ENCODE measurements at places on chromosomes 7 and 10.

DNA sequence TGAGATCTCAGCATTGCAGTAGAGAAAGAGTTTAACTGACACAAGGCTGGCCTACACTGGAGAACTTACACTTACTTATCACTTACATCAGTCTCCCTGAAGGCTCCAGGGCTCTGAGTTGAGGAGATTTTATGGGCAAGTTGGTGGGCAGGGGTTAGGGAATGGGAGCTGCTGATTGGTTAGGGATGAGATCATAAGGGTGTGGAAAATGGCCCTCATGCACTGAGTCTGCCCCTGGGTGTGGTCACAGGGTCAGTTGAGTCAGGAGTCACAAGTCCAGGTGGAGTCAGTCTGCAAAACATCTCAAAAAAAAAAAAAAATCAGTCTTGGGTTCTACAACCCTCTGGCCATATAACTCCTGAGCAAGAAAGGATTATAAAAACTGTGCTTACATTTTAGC, 60.5 kb downstream of the PPP1R17 start:
- no peak for DNase-seq

DNA sequence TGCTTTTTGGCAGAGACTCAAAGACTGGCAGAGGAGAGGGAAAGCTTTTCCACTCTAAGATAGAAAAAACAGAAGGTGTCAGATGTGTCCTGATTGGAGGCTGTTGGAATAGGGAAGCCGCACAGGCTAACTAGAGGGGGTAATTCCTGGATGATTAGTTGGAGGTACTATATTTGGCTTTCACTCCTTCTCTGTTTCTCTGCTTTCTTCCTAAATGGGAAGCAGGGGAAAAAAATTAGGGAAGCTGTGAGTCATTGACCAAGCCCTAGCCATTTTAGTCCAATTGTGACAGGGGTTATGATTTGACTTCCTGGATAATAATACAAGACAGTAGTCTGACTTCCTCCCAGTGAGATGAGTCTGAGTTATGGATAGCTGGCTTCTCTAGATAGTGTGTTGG, 475.2 kb upstream of the CELF2 start:
- DNase-seq = no peak

- DNase-seq = no peak
Measured at GRCh38 chr10:100551738-100552137, 16.0 kb downstream of the HIF1AN start.

GRCh38 chr10:97928897-97929296, 79.3 kb downstream of the GOLGA7B start:
- no peak for DNase-seq

- peak; percentile 74 for DNase-seq
Measured at GRCh38 chr7:32892521-32893206, 1.1 kb upstream of the KBTBD2 start.

DNA sequence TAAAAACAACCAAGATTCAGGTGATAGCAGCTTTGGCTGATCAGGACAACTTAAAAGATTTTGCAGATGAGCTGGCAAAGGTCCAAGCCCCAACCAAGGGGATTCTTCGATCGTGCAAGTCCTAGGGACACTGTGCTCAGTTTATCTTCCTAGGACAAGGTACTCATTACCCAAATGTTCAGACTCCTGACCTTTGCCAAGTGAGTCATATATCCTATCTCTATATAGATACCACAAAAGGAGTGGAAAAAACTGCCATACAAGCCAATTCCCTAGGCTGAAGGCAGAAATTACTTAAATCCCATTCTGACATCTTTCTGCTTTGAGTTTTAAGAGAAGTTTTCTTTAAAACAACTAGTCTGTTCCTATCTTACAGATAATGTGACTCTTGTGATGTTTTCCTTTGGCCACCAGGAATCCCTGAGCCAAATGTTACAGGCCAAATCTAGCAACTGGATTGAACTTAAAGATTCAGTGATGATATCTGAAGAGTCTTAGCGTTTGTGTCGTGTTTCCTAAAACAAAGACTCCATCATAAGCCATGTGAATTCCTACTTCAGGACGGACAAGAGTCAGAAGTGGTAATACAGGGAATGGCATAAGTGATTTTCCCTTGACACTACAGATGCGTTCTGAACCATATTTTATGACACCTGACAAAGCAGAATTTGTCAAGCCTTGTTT, 142.6 kb upstream of the ASAH2 start:
- no peak for DNase-seq

DNA sequence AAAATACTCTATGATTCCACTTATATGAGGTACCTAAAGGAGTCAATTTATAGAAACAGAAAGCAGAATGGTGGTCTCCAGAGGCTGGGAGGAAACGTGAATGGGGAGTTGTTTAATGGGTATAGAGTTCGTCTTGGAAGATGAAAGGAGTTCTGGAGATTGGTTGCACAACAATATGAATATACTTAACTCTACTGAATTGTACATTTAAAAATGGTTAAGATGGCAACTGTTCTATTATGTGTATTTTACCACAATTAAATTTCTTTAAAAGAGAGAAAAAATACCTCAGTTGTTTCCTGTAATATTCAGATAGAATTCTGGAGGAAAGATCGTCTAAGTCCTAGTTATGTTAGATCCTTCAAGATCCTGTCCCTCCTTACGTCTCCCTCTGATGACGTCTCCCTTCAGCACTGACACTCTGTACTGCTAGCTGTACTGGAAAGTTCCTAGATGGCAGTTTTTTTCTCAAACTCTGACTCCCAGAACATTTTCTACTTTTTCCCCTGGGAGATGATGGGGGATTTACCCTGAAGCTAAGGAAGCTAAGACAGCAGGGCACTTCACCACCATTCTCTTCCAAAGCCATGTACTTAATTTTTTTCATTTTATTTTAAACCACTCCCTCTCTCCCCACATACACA, 53.2 kb upstream of the CAV2 start:
- no peak for DNase-seq

GRCh38 chr7:43943417-43944187, 17.4 kb downstream of the UBE2D4 start:
- no peak for DNase-seq

DNA sequence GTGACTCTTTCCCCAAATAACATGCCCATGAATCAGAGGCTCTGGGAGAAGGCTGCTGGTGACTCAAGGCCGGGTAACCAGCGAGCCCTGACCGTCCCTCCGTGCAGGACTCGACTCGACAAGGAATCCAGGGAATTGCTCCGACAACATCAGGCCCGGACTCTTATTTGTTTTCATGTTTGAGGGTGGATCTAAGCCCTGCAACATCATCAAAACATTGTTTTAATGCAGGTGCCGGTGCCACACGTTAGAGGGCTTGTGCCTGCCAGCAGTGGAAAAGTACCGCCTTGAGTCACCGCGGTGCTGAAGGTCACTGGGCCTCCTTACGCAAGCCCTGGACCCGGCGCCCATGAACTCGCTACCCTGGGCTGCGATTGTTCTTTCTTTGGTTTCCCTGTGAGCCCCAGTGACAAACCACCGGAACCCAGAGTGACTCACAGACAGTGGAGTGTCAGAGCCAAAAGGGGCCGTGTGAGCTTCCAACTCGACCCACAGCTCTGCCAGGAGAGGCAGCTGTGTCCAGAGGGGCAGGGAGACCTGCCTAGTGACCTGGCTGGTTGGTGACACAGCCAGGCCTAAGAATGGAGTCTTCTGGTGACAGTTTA, 139.4 kb upstream of the SHH start:
- DNase-seq = no peak

- DNase-seq = no peak
Measured at GRCh38 chr7:10284001-10284400, 689.7 kb upstream of the PHF14 start.

- DNase-seq = no peak
Measured at GRCh38 chr10:127908106-127908958, 1.4 kb downstream of the PTPRE start.

DNA sequence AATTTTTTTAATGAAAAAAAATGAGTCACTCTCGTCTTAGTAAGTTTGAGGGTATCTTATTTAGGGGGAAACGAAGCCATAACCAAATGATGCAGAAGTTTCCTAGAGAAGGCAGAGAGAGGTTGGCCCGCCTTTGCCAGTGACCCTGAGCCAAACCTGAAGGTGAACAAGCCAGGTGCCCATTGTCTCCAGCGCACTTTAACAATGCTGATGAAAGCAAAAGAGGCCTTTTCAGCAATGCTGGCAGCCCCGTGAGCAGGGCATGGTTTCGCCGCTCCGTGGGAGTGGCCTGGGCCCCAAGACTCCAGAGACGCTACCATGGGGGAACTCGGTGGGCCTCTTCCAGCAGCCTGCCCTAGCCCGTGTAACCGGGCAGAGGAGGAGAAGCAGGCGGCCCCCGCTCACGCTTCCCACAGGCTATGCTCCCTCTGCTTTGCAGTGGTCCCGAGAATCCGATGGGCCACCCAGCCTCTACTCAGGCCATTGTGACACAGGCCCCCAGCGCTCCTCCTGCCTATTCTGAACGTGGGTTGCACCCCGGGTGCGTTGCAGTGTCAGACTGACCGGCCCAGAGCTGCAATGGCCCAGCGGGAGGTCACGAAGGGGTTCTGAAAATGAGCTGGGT, 14.0 kb upstream of the UNCX start:
- DNase-seq = no peak

DNA sequence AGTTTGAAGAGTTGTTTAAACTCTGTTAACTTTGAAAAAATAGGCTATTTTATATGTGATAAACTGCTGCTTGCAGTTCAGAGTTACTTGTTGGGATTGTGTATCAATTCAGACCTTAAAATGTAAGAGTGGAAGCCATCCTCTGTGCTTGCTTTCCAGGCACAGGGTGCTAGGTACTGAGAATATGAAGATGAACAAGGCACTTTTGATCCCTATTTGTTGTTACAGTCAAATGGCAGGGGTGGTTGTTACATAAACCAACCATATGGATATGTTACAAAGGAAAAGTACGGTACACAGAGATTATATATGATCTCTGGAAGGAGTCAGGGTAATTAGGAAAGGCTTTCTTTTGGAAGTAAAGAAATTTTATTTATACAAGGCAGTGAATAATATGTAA, 63.8 kb downstream of the REEP3 start:
- no peak for DNase-seq

DNA sequence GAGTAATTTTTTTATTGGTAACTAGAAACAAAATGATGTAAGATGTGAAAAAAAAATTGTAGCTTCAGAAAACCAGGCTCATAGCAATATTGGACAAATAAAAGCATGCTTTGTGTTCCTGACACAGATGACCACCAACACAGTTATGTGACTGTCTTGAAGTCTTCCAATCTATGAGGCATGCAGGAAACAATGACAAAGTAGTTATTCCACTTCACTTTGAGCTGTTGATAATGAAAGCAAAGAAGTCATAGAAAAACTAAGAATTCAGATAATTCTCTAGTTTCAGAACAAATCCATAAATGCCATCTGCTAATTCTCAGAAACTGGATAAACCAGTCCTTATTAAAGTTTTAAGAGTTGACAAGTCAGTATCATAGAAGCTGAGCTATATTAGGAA, 378.4 kb upstream of the SEMA3D start:
- no peak for DNase-seq

GRCh38 chr10:88200312-88201032, 337.0 kb downstream of the PTEN start:
- no peak for DNase-seq

DNA sequence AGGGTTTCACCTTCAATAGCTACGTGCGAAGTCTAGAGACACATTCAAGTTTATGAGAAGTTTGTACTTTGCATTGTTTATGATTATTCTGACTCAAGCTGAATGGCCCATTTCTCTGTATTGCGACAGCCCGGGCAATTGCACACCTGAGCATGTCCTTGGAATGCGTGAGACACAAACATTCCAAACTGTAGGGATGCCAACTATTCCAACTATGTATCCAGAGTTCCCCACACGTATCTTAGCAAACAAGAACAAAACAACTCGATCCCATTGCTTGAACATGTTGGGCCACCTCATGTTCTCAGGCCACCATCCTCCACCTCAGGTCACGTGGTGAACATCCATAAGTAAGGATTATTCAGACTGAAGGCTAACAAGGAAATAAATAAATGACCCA, 51.4 kb upstream of the EGFR start:
- no peak for DNase-seq

- no peak for DNase-seq
Measured at GRCh38 chr10:101411598-101411997, 57.6 kb downstream of the BTRC start.

DNA sequence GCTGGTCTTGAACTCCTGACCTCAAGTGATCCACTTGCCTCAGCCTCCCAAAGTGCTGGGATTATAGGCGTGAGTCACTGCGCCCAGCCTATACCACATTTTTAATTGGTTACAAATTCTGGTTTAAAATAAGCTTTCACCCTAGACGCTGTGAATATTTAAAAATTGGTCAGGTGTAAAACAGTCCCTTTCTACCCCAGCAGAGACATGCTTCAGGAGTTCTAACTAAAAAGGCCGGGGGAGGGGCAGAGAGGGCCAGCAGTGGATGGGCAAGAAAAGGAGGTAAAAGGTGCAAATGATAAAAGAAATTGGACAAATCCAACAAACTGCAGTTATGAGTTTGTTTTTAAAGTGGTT, 70.0 kb downstream of the WAPL start:
- no peak for DNase-seq

- no peak for DNase-seq
Measured at GRCh38 chr7:28267012-28267411, 86.4 kb upstream of the JAZF1 start.

- peak; percentile 77 for DNase-seq
Measured at GRCh38 chr7:35593899-35594298, 101.0 kb downstream of the HERPUD2 start.

DNA sequence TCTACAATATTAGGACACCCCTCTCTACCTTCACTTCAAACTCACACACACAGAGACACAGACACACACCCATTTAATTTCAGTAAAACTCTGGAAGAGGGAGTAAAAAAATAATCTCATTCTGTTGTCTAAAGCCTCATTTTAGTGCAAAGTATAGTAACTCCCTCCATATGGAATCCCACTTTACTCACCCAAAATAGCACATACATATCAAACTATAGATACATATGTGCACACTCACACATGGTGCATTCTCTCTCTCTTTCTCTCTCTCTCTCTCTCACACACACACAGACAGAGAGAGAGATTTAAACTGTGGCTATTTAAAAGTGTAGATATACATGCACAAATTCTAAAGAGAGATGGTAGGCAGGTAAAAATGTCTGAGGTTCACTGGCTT, 179.6 kb upstream of the PTN start:
- DNase-seq = no peak

DNA sequence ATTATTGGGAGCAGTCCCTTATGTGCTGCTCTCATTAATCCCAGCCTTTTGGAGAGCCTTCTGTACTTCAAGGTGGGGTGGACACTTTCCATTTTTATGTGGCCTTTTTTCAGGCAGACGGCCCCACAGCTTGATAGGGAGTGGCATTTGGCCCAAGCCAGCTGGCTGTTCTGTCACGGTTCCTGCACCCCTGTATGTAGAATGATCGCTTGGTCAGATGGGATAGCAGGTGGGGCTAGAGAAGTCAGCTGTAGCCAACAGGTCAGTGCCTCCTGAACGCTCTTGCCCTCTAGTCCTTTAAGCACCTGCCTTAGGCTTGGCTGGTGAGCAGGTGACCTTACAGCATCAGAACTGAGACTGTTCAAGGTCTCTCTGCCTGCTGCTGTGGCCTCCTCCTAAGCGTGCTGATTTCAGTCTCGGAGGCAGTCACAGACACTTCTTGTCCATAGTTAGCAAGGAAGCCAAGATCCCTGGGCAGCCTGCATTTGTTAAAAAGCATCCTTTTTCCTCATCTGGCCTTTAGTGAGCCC, 95.3 kb downstream of the LRRC4 start:
- no peak for DNase-seq
